ENCODE measurements at places on chromosomes 13 and 19. TPM values are rescaled to one million over a fixed set of nuclear protein-coding genes. Genes with fewer than 3 reads are reported as not detected.
A peak's percentile ranks its signal among the peaks of the same experiment; 100 is the strongest.

OR7D2 gene
- not detected for total RNA-seq

PODNL1 gene
- total RNA-seq = 0.40 TPM

CYSLTR2 gene
- total RNA-seq = 0.54 TPM

IGFLR1 gene
- total RNA-seq = 5.2 TPM

RINL gene
- 6.4 TPM for total RNA-seq

UHRF1 gene
- 0.67 TPM for total RNA-seq

CPB2 gene
- not detected for total RNA-seq

CGB5 gene
- total RNA-seq = not detected

- H3K27me3 ChIP-seq = no peaks in the 10 kb centered on the region
- no peak overlapping the region for H3K4me3 ChIP-seq
- H3K36me3 ChIP-seq = no peaks in the 10 kb centered on the region
These were observed 5.5 kb downstream of the MAST3 start for GRCh38 chr19:18102916-18103542.

GRCh38 chr19:4083677-4084546 lies 17.2 kb upstream of the ZBTB7A start:
- no peaks in the 10 kb centered on the region for H3K4me1 ChIP-seq
- no peak overlapping the region for H3K4me3 ChIP-seq
- no peaks in the 10 kb centered on the region for H3K27me3 ChIP-seq
- no peaks in the 10 kb centered on the region for H3K36me3 ChIP-seq
- DNase-seq = no peak

- H3K27ac ChIP-seq = no peak overlapping the region
- H3K4me3 ChIP-seq = no peak overlapping the region
- H3K4me1 ChIP-seq = no peaks in the 10 kb centered on the region
- H3K36me3 ChIP-seq = no peaks in the 10 kb centered on the region
- no peaks in the 10 kb centered on the region for H3K27me3 ChIP-seq
- DNase-seq = no peak
These were observed 163.0 kb upstream of the IRS2 start for GRCh38 chr13:109949397-109949796.

- H3K27me3 ChIP-seq = no peaks in the 10 kb centered on the region
- DNase-seq = no peak
- no peaks in the 10 kb centered on the region for H3K36me3 ChIP-seq
- no peak overlapping the region for H3K27ac ChIP-seq
- H3K4me1 ChIP-seq = no peaks in the 10 kb centered on the region
These were observed 12.5 kb upstream of the CYP2A6 start for GRCh38 chr19:40862785-40863184.

GRCh38 chr13:99974296-99974938 lies 2.9 kb upstream of the ZIC5 start:
- H3K27ac ChIP-seq = no peak overlapping the region
- DNase-seq = no peak
- H3K4me1 ChIP-seq = peaks cover 20% of the 10 kb centered on the region
- H3K27me3 ChIP-seq = peaks cover 84% of the 10 kb centered on the region

GRCh38 chr13:30481241-30481760 lies 15.6 kb upstream of the HMGB1 start:
- H3K27ac ChIP-seq = no peak overlapping the region
- peaks cover 3% of the 10 kb centered on the region for H3K4me1 ChIP-seq
- H3K4me3 ChIP-seq = no peak overlapping the region
- no peak for DNase-seq
- no peaks in the 10 kb centered on the region for H3K27me3 ChIP-seq
- no peaks in the 10 kb centered on the region for H3K36me3 ChIP-seq

DNA sequence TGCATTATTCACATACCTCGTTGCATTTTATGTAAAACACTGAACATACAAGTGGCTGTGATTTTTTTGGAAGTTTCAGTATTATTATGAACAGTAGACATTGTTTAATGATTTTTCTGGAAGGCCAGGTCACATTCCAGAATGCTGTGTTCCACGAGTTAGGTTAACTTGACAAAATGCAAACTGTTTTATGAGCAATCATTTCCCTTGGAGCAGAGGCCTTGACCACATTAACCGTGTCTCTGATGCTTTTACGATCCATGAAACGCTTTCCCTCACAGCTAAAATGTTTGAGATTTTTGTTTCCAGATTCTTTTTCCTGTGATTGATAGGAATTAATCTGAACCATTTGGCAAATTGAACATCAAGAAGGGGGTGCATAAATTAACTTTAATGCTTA lies 57.8 kb downstream of the MBNL2 start:
- H3K36me3 ChIP-seq = no peaks in the 10 kb centered on the region
- DNase-seq = no peak
- H3K4me3 ChIP-seq = no peak overlapping the region
- peaks cover 16% of the 10 kb centered on the region for H3K4me1 ChIP-seq
- no peaks in the 10 kb centered on the region for H3K27me3 ChIP-seq

DNA sequence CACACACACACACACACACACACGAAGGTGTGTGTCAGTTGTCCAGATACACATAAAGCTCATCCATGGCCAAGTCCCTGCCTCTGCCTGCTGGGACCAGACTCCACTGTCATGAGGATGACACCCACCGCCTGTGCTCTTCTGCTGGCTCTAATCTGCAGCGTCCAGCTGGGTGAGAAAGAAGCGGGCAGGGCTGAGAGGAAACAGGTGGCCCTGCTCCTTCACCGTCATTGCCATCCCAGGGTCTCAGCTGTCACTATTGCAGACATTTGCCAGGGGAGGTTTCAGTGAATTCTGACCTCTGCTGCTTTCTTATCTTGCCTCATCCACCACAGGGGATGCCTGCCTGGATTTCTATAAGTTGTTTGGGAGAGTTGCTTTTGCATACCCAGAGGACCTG lies 31.4 kb downstream of the SCGB2B2 start:
- H3K4me3 ChIP-seq = no peak overlapping the region
- H3K27ac ChIP-seq = no peak overlapping the region
- DNase-seq = no peak
- no peaks in the 10 kb centered on the region for H3K36me3 ChIP-seq

- no peaks in the 10 kb centered on the region for H3K36me3 ChIP-seq
- H3K27ac ChIP-seq = no peak overlapping the region
- H3K4me1 ChIP-seq = peaks cover 4% of the 10 kb centered on the region
- H3K4me3 ChIP-seq = no peak overlapping the region
These were observed 18.8 kb upstream of the GPR183 start for GRCh38 chr13:99326012-99326411.

GRCh38 chr13:78035500-78035899 lies 116.9 kb upstream of the EDNRB start:
- no peaks in the 10 kb centered on the region for H3K4me1 ChIP-seq
- no peaks in the 10 kb centered on the region for H3K36me3 ChIP-seq
- H3K27ac ChIP-seq = no peak overlapping the region
- H3K4me3 ChIP-seq = no peak overlapping the region

DNA sequence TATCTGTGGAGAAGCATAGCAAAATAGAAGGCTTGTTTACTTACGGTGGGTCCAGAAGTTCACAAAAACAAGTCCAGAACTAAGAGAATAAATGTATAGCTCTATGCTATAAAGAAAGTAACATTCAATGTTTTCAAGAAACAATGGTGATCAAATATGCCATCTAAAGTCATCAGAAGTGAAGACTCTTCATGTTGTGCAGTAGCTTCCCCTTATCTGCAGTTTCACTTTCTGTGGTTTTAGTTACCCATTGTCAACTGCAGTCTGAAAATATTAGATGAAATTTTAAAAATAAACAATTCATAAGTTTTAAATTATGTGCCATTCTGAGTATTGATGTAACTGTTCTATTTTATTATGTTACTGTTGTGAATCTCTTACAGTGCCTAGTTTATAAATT lies 72.5 kb downstream of the EDNRB start:
- no peak for DNase-seq
- H3K27me3 ChIP-seq = no peaks in the 10 kb centered on the region
- no peak overlapping the region for H3K27ac ChIP-seq
- no peaks in the 10 kb centered on the region for H3K36me3 ChIP-seq
- no peaks in the 10 kb centered on the region for H3K4me1 ChIP-seq

GRCh38 chr19:3073159-3073563 lies 10.9 kb upstream of the TLE5 start:
- no peak for DNase-seq
- H3K4me3 ChIP-seq = no peak overlapping the region
- no peaks in the 10 kb centered on the region for H3K27me3 ChIP-seq
- no peaks in the 10 kb centered on the region for H3K36me3 ChIP-seq

DNA sequence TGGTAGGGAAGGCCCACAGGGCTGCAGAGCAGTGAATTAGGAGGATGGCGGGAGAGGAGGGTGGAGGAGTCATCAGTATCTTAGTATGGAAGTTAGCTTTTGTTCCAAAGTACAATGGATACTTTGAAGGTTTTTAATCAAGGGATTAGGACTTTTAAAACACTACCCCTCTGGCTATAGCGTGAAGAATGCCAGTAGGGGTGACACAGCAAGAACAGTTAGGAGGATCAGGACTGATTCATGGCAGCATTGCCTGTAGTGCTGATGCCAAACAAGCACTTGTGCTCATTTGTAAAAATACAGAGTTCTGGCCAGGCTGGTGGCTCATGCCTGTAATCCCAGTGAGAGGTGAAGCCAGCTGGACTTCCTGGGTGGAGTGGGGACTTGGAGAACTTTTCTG lies 46.2 kb downstream of the SKA3 start:
- H3K4me1 ChIP-seq = no peaks in the 10 kb centered on the region
- H3K27ac ChIP-seq = no peak overlapping the region
- no peak for DNase-seq
- H3K4me3 ChIP-seq = no peak overlapping the region

- H3K27me3 ChIP-seq = no peaks in the 10 kb centered on the region
- no peak overlapping the region for H3K27ac ChIP-seq
- H3K4me1 ChIP-seq = peaks cover 16% of the 10 kb centered on the region
- DNase-seq = no peak
- H3K36me3 ChIP-seq = no peaks in the 10 kb centered on the region
- H3K4me3 ChIP-seq = no peak overlapping the region
These were observed 93.7 kb downstream of the RBM26 start for GRCh38 chr13:79312340-79312855.

- H3K4me3 ChIP-seq = no peak overlapping the region
- no peak overlapping the region for H3K27ac ChIP-seq
- no peaks in the 10 kb centered on the region for H3K36me3 ChIP-seq
- H3K27me3 ChIP-seq = no peaks in the 10 kb centered on the region
- peak; percentile 85 for DNase-seq
These were observed 49.0 kb downstream of the BRD4 start for GRCh38 chr19:15283141-15283883.

DNA sequence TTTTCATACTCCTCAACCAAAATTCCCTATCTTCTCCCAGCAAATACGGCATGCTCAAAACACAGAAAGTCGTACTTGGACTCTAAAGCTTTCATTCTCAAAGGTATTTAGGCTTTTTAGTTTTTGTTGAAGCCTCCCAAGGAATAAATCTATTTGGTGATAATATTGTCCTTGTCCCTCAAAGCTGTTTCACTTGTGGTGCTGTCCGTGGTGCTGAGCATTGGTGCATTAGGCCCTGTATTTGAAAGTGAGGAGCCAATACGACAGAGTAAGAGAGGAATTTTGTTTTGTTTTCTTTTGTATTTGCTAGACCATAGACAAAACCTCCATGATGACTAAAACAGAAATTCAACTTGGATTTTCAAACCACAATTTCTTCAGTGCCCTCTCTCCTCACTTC lies 3.2 kb upstream of the LGALS13 start:
- no peak overlapping the region for H3K27ac ChIP-seq
- no peaks in the 10 kb centered on the region for H3K27me3 ChIP-seq
- H3K36me3 ChIP-seq = no peaks in the 10 kb centered on the region
- H3K4me3 ChIP-seq = no peak overlapping the region
- peak; percentile 6 for DNase-seq
- H3K4me1 ChIP-seq = no peaks in the 10 kb centered on the region

GRCh38 chr19:45676851-45677263 lies 8.8 kb downstream of the GIPR start:
- H3K27me3 ChIP-seq = no peaks in the 10 kb centered on the region
- H3K36me3 ChIP-seq = no peaks in the 10 kb centered on the region
- peak; percentile 16 for DNase-seq
- peaks cover 23% of the 10 kb centered on the region for H3K4me1 ChIP-seq
- no peak overlapping the region for H3K4me3 ChIP-seq

GRCh38 chr13:47719164-47719563 lies 281.9 kb downstream of the SUCLA2 start:
- no peaks in the 10 kb centered on the region for H3K4me1 ChIP-seq
- H3K27ac ChIP-seq = no peak overlapping the region
- no peak for DNase-seq
- H3K36me3 ChIP-seq = no peaks in the 10 kb centered on the region

GRCh38 chr13:106243011-106243565 lies 292.4 kb downstream of the EFNB2 start:
- H3K27me3 ChIP-seq = no peaks in the 10 kb centered on the region
- DNase-seq = no peak

DNA sequence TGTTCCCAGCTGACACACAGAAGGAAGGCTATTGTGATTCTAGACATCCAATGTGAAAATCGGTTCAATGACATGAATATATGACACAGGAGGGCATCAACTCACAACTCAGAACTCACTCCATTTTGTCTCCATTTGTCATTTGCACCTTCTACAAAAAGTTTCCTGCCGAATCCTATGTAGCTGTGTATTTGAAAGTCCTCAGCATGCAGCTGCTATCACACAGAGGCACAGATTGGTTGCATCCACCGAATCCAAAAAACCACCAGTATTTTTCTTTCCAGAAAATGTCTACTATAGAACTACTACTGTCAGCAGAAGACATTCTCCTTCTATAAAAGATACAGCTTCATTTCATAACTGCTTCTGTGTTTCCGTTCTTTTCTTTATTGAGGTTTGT lies 13.3 kb downstream of the PCDH9 start:
- no peaks in the 10 kb centered on the region for H3K27me3 ChIP-seq
- no peak for DNase-seq
- H3K27ac ChIP-seq = no peak overlapping the region
- H3K36me3 ChIP-seq = no peaks in the 10 kb centered on the region
- no peak overlapping the region for H3K4me3 ChIP-seq

DNA sequence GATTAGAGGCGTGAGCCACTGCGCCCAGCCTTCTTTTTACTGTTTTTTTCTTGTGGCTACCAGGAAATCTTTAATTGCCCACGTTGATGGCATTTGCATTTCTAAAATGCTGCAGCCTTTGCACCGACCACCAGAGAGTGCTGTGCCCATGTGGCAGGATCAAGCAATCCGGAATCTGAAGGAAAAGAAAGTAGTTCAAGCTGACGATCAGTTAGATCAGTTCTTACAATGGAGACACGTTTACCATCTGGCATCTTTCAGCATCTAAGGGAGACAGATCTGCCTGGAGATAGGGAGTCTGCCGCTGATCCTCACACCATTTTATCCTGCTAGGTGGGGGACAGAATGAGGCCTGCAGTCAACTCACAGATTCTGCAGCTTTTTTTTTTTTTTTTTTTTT lies 19.9 kb downstream of the TINCR start:
- H3K27me3 ChIP-seq = no peaks in the 10 kb centered on the region
- DNase-seq = no peak
- no peaks in the 10 kb centered on the region for H3K4me1 ChIP-seq
- H3K4me3 ChIP-seq = no peak overlapping the region

GRCh38 chr13:110396913-110397381 lies 89.9 kb downstream of the COL4A2 start:
- peak overlapping the region; percentile 83 for H3K27ac ChIP-seq
- H3K4me3 ChIP-seq = no peak overlapping the region
- DNase-seq = peak; percentile 44
- peaks cover 49% of the 10 kb centered on the region for H3K4me1 ChIP-seq

Data from thyroid gland (tissue), 4 donors.